Hippocampal formation (tissue), 2 donors: ENCODE measurements at places on chromosomes 13 and 19.

DNA sequence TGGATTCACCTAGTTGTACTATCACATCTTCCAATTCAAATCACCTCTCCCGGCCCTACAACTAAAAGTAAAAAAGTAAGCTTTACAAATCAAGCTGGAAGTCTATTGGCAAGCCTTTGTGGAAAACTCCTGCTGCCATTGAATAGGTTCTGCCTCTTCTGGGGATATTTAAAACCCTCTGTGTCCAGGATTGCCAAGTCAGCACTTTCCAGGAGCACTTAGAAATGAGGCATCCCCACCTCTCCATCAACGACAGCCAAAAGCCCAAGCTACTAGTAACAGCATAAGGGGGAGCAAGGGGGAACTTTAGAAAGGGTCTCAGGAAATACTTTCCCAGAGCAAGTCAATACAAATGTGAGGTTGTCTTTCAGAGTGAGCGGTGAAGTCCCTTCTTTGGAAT is 85.0 kb upstream of the OBI1 start:
- DNase-seq, result no peak

DNA sequence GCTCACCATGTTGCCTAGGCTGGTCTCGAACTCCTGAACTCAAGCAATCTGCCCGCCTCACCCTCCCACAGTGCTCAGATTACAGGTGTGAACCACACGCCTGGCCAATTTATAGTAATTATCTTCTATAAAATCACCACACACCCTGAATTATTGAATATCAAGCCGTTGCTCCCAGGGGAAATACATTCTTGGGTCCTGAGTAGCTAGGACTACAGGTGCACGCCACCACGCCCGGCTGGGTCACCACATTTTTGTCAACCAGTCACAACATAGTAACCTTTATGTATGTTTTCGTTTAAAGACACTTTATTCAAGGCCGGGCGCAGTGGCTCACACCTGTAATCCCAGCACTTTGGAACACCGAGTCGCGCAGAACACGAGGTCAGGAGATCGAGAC is 8.3 kb downstream of the CBLC start:
- no peak for DNase-seq

GRCh38 chr19:48493718-48494401 is 17.8 kb downstream of the LMTK3 start:
- DNase-seq, result no peak

GRCh38 chr19:7255119-7255518 is 39.1 kb downstream of the INSR start:
- DNase-seq, result no peak

GRCh38 chr19:47608969-47609905 is at the start of gene BICRA:
TSS of gene BICRA (plus strand) at chr19:47609134. CDS start at chr19:47673575, 64,441 bp downstream.
- peak; percentile 73 for DNase-seq

DNA sequence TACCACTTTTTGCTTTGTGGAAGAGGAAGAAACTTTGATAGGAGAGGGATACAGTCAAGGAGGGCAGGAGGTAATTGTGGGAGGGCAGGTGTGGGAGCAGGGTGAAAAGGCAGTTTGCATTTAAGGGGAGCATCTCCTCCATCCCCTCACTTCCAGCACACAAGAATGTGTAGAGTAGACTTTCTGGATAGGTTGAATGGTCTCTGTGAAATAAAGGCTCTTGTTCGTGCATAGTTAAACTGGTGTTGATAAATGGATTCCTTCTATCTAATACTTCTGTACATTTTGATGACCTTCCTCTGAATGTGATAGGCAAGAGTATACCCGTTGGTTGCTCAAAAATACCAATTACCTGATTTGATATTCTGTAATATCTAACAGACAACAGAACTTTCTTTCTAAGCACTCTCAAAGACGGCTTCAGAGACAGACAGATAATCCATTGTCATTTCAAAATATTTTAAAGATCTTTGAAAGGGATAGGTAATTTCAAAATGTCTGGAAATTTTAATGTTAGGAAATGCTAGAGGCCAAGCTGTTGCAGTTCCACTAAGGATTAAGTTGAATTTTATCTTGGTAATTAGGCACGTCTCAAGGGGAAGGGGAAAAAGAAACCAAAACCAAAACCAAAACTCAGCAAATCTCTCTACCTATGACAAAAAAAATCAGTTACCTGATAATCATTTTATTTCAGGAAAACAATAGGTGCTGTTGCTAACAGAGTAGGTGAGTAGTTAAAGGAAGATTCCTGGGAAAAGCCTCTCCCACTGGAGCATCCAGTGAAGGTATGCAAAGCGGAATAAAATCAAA is 302.6 kb downstream of the COG6 start:
- DNase-seq, result no peak

GRCh38 chr19:2428321-2428690 is 920 bp upstream of the TIMM13 start:
- peak; percentile 19 for DNase-seq

DNA sequence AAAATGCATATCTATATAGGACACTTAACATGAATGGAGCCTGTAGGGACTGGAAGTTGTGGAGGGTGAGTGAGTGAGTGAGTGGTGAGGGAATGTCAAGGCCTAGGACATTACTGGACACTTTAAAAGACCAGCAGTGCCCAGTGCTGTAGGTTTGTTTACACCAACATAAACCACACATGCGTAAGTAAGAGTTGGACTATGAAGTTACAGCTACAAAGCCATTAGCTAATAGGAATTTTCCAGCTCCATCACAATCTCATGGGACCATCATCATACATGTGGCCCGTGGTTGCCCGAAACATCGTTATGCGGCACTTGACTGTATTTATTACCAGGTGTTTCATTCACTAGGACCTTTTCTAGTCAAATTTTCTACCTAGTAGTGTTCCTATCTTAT is 49.2 kb downstream of the LATS2 start:
- no peak for DNase-seq

- no peak for DNase-seq
Observed at GRCh38 chr19:40778706-40779284, 748 bp downstream of the RAB4B start.

GRCh38 chr19:5466814-5467291 is 11.6 kb downstream of the ZNRF4 start:
- no peak for DNase-seq

DNA sequence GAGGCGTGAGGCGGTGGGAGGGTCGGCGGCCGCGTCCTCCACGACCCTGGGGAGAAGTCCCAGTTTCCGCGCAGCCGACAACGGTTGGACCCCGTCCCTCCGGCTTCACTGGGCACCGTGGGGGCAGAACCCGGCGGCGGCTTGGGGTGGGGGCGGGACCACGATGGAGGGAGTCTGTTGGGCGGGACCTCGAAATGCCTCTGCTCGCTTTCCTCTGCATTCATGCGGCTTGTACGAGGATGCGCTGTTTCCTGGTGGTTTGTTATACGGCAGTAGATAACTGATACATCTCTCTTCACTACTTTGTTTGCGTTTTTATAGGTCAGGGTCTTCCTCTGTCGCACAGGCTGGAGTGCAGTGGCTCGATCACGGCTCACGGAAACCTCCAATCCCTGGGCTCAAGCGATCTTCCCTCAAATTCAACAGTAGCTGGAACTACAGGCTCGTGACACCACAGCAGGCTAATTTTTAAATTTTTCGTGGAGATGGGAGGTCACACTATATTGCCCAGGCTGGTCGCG is 24.6 kb upstream of the ZNF846 start:
- DNase-seq, result no peak
